ENCODE measurements at places on chromosomes 13 and 19.

GRCh38 chr19:50780753-50781435 lies 9.3 kb upstream of the ACP4 start:
- no peak for DNase-seq

DNA sequence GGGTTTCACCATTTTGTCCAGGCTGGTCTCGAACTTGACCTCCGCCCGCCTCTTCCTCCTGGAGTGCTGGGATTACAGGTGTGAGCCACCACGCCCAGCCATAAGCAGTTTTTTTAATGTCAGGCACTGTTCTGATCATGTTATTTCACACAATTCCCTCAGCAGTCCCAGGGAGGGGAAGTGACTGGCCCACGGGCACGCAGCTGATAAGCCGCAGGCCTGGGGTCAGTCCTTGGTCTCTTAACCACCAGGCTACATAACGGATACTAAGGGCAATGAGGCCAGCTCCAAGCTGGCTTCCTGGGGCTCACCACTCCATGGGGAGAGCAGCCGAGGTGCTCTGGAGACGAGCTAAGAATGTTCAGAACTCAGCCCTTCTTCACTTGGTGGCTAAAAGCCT lies 13.5 kb downstream of the BRSK1 start:
- no peak for DNase-seq

DNA sequence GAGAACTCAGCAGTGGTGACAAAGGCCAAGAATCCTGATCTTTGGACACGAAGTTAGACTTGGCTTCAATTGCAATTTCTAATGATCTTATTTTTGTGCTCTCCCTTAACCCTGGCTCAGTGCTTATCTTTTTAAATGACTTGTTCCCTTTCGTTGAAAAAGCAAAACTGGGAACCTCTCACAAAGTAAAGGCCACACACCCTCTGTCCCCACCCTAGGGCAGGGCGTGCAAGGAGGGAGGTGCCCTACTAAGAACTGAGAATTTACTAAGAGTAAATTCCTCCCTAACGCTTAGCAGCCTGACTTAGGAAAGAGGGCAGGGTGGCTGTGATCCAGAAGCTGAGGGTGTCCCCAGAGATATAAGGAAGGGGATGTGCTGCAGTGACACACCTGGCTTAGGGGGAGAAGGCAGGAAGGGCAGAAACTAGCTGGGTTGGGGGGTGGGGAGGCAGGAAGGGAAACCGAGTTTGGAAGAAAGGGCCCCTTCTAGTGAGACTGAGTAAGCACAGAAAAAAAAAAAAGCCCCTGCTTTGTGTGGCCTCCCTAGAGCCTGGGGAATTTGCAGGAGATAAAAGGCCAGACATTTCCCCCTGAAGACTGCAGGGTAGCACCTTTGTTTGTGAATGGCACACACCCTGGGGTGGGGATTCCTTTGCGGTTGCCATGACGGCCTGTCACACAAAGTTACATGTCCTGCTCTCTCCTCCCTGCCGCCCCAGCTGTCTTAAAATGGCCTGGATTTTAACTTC lies 435.1 kb downstream of the EFNB2 start:
- DNase-seq = no peak

DNA sequence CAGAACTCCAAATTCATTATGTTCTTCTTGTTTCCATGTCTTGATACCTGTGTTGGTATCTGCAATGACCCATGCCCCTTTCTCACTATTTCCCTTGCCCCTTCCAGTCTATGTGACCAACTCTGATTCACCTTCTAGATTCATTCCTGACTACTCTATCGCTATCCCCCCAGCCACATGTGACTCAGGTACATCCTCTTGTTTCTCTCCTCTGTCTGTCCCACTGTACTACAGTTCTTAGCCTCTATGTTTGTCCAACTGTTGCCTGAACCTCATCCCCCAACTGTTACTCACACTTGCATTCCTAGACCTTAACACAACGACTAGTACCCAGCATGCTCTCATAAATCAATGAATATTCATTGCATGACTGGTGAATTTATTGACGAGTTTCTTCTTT lies 10.0 kb upstream of the FLT3 start:
- DNase-seq = no peak

GRCh38 chr19:16394111-16394510 lies 69.5 kb downstream of the KLF2 start:
- no peak for DNase-seq

GRCh38 chr13:37627428-37627827 lies 28.9 kb upstream of the POSTN start:
- no peak for DNase-seq

- DNase-seq = no peak
Observed at GRCh38 chr13:91079176-91079575, 268.3 kb upstream of the MIR17HG start.

- DNase-seq = no peak
Observed at GRCh38 chr13:60590800-60591747, 194.1 kb downstream of the TDRD3 start.

- DNase-seq = no peak
Observed at GRCh38 chr19:17861542-17862402, 2.1 kb downstream of the RPL18A start.

DNA sequence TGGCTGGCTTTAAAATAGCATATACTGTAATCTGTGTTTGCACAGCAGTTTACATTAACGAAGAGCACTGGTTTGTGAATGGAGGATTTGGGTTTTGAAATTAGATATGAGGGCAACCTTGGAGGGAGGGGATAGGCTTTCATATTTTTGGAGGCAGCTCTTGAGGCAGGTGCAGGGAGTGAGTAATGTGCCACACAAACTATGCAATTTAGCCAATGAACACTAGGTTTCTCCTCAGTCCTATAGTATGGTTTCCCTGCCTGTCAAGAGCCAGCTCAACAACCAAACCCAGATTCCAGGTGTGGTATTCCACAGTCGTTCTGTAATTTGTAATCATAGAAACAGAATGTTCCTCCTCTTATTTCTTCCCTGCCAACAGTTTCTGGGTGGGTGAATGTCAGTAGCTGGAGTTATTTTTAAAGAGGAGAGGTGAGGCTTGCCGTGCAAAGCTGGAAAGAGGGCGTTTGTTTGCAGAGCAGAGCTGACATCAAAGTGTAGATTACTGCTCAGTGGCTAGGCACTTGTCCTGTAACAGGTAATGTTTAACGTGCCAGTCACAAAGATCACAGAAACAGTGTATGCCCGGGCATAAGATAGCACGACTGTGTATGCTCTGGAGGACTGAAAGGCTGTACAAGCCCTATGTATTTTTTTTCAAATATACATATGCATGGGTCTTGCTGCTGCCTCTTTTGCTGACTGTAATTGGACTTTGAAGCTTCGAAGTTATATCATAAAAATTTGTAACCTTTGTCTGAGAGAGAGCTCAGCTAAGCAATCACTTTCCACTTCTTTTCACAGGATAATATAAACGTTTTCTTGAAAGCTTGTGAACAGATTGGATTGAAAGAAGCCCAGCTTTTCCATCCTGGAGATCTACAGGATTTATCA lies 124.2 kb downstream of the LMO7 start:
- DNase-seq = no peak
